ENCODE measurements at places on chromosomes 5 and 9.

- no peak for DNase-seq
Observed at GRCh38 chr9:104861397-104861796, 66.6 kb downstream of the ABCA1 start.

DNA sequence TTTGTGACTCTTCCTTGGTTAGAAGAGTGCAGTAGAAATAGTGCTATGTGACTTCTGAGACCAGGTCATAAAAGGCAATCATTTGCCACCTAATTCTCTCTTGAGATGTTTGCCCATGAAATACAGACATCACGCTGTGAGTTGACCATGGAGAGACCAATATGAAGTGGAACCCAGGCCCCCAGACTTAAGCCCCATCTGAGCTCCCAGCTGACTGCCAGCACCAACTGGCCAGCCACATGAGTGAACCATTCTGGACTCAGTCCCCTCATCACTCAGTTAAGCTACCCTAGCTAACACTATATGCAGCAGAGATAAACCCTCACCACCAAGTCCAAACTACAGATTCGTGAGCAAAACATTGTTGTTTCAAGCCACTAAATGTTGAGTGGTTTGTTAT is 60.7 kb upstream of the NIPBL start:
- DNase-seq, result no peak

GRCh38 chr9:97747201-97747965 is 50.2 kb upstream of the XPA start:
- DNase-seq, result no peak

GRCh38 chr9:28779243-28779642 is 1206.0 kb upstream of the C9orf72 start:
- DNase-seq, result no peak

GRCh38 chr5:145971701-145972100 is 35.3 kb downstream of the SH3RF2 start:
- DNase-seq, result no peak

DNA sequence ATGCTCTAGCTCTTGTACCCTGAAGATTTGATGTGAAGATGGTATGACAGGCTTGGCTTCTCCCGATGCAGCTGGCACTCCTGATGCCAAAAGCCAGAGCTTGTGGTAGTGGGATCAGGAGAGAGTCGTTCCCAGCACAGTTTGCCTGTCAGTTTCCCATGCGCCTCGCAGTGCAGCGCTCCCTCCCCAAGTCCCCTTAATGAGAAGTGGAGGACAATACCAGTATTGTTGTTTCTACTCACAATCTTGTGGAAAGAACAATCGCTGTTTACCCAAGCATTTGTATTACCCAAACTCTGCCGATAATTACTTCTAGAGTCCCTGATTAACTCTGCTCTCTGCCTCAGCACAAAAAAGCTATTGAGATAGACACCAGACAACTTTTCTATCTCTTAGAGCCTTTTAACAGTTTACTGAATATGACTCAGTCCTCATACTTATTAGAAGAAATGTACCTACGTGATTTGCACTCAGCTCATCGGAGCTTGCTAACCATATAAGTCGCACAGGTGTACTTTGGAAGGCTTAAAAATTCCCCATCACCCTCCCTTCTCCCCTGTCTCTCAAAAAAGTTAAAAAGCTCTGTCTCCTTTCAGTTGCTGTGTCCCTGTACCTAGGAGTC is 283.2 kb upstream of the TMEM161B start:
- no peak for DNase-seq

DNA sequence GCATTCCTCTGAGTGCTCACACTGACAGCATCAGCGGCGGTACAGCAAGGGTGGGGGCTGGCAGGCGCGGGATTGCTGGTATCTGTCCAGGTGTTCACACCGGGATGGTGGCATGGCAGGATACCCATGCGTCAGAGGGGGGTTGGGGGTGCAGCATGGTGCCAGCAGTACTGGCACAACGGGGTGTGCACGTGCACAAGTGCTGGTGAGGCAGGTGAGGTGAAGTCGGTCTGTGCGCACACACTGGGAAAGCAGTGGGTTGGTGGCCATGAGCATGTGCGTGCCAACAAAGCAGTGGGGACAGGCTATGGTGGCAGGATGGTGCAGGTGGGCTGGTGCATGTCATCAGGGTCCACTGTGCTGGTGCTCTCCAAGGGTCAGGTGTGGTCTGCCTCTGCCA is 819.6 kb upstream of the EDIL3 start:
- DNase-seq, result no peak

GRCh38 chr9:19828576-19829109 is 39.8 kb upstream of the SLC24A2 start:
- no peak for DNase-seq

- no peak for DNase-seq
Observed at GRCh38 chr9:97592126-97592525, 41.0 kb downstream of the TSTD2 start.

- DNase-seq, result no peak
Observed at GRCh38 chr5:4802044-4802443, 338.1 kb upstream of the ADAMTS16 start.

DNA sequence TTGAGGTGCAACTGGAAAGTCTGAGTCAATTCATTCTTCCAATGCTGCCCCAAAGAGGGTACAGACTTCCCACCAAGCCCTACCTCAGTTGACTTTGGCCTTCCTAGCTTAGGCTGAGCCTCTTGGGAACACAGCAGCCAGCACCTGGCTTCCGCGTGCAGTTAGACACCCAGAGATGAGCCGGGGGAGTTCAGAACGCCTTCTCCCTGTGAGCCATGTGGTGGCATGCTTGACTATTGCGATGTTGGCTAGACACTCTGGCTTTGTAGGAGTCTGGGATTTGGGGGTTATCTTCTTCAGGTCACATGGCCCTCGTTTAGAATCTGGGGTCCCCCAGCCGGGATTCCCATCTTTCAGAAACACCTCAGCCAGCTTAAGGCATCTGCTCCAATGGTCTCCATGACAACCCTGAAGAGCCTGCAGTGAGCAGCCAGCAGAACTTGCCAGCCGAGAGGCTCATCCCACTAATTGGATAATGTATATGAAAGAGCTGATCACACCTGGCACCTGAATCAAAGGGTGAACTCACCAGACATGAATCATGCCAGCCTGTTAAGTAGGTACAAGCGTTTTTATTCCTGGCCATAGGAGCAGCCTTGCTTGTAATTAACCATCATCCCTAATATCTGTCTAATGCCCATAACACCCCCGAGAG is 167.5 kb downstream of the SYK start:
- no peak for DNase-seq

DNA sequence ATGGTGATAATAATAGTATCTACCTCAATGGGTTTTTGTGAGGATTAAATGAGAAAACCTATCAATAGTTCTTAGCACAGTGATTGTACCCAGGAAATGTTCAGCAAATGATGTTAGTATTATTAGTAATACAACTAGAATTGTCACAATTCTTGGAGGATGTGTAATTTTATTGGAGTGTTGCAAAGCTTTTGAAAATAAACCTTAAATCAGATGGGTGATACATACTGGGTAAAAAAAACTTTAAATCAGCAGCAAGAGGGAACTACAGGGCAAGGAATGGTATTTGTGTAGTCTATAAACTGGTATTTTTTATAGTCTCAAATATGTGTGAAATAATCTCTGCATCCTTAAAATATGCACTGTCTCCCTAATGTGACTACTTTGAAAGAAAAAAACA is 371.6 kb downstream of the PIK3R1 start:
- no peak for DNase-seq

DNA sequence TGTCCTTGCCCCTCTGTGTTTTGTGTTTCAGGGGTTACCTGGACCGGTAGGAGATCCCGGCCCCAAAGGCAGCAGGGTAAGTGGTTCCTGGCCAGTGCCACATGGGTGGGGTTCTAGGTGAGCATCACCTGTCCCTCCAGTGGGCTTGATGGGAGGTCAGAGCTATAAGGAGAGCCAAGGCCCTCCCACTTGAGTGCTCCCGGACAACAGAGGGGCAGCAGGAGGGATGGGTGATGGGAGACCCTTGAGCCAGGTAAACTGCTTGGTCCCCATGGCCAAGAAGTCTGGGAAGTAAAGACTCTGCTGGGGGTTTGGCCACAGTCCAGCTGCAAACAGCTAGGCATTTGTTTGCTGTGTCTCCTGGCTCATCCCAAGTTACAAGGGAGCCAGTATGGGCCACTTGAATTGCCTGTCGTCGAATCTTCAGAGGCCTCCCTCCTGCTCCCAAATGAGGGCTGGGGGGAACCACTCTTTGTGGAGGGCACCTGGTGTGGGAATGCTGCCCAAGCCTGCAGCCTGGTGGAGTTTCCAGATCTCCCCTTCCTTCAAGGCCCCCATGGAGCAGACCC is 51.0 kb downstream of the COL27A1 start:
- no peak for DNase-seq

DNA sequence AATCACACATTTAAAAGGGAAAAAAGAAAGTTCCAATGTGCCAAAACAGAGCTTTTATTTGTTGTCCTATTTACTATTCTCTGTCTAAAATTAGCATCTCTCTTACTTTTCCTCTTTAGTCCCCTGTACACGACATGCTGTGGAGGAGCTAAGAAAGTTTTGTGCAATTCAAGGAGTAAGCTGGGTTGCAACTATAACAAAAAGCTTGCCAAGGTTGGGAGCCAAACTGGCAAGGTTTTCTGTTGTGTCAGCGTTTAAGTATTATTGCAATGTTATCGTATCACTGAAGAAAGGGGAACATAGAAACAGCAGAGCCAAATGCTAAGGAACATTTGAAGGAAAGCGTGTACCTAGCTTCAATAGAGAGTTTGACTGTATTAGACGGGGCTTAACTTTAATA is 680.8 kb downstream of the CETN3 start:
- no peak for DNase-seq

- no peak for DNase-seq
Observed at GRCh38 chr5:138732933-138733332, 20.3 kb upstream of the CTNNA1 start.

- DNase-seq, result no peak
Observed at GRCh38 chr5:58810086-58810485, 227.2 kb downstream of the RAB3C start.

GRCh38 chr9:92528522-92528849 is 7.3 kb downstream of the ECM2 start:
- DNase-seq, result no peak

DNA sequence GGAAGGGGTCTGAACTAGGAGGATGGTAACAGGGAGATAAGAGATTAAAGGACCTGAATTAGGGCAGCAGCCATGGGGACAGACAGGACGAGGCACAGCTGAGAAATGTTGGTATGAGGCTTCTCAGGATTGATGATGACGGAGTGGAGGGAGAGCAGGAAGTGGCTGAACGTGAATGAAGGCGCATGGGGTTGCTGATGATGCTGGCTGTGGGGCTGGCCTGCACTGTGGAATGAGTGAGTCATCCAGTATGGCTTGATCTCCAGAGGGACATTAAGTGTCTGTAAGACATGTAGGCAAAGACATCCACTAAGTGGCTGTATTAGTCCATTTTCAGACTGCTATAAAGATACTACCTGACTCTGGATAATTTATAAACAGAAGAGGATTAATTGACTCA is 256.4 kb downstream of the ICE1 start:
- DNase-seq, result no peak

GRCh38 chr9:76654575-76654974 is 109.7 kb upstream of the PCA3 start:
- DNase-seq, result no peak

- no peak for DNase-seq
Observed at GRCh38 chr9:134781591-134782302, 98.9 kb upstream of the FCN2 start.

GRCh38 chr9:113609562-113610318 is 146.2 kb downstream of the RGS3 start:
- no peak for DNase-seq

- no peak for DNase-seq
Observed at GRCh38 chr9:115930472-115930871, 223.1 kb upstream of the PAPPA start.

DNA sequence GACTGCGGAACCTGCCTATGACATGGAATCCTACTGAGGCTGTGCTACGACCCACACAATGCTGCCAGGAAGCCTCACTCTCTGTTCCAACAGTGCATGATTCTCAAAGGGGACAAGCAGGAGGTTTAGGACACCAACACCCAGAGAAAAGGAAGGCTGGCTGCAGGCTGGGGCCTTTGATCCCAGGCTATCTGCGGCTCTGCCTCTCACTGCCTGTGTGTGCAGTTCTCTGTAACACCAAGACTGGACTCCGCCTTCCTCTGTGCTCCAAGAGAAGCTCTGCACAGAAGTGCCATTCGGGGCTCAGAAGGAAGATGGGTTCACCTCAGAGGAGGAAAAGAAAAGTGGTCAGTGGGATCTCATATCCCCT is 20.5 kb downstream of the ANKH start:
- no peak for DNase-seq

DNA sequence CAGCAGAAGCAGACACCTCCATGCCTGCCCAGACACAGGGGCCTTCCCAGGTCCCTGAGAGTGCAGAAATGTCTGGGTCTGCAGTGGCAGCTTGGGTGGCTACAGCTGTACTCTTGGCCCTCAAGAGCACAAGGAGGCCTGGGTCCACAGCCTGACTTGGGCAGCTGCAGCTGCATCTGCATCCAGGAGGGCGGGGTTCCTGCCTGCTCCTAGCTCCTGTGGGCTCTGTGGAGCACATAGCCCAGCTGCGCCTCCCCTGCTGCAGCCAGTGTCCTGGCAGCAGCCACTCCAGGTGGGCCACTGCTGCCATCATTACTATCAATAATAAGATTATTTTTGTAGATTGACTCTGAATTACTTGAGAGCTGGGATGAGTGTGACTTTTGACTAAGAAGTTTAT is 162.0 kb upstream of the PTCH1 start:
- DNase-seq, result no peak

DNA sequence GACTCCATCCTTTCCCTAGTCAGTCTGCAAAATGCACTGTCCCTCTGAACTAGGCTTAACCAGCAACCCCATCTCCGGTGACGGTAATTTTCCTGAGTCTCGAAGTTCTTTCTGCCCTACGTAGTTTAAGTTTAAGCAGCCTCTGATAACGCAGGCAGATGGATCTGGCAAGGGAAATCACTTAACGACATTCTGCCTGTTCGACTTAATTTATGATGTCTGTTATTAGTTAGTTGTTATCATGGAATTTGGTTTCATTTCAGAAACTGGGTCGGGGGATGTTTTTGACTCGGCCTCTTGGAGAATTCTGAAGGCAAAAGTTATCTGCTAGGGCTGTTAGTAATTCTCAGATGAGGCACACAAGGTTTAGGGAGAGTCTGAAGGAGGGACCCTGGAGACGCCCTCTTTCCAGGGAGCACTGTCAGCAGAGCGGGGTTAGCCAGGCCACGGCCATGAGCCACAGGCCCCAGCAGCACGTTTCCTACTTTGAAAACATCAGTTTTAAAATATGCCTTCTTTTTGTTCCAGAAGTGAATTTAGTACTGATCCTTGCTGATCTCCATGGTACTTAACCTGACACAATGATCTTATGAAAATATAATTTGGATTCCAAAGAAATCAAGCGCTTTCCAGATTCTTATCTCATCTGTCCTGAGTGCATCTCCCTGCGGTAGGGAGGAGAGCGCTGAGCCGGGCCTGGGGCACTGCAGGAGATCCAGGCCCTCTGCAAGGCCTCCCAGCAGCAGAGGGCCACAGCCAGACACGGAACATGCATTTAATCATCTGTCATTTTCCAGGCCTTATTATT is 171.0 kb upstream of the OTULINL start:
- no peak for DNase-seq

DNA sequence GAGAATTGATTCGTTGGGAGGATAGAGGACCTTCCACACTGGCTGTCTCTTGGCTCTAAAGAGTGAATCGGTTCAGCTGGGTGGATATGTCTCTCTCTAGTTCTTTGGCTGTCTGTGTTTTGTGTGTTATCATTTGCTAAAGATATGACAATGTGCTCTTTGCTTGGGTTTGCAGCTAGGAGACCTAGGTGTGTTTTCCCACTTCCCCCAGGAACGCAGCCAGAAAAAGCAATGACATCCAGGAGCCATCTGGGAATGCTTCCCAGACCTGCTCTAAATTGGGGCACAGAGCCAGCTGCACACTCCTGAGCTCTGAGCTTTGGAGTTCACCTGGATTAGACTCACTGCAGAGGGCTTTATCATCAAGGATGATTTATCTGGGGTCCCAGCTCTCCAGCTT is 12.8 kb upstream of the PDZD2 start:
- no peak for DNase-seq

Measured in T follicular helper cell (primary cell).